ENCODE measurements at places on chromosomes 11 and 22.

GRCh38 chr11:10401256-10401655 lies 53.8 kb upstream of the AMPD3 start:
- no peak for DNase-seq

DNA sequence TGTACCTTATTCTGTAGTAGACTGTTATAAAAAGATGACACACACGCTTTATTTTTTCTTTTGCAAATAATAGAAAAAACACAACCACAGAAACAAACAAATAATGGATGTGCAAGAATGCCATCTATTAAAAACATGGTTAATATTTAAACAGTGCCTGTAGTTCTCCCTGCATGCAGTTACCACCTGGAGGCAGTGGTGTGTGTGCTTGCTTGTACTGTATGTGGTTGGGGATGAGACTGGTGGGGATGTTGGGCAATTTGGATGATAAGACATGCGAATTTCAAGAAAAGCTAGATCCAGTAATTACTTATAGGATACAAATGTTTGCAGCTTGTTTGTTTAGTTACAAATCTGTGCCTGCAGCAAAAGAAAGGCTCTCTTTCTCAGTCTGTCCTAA lies 3.6 kb downstream of the C11orf87 start:
- DNase-seq = no peak

- DNase-seq = no peak
Measured at GRCh38 chr11:112760396-112761059, 200.7 kb upstream of the NCAM1 start.

DNA sequence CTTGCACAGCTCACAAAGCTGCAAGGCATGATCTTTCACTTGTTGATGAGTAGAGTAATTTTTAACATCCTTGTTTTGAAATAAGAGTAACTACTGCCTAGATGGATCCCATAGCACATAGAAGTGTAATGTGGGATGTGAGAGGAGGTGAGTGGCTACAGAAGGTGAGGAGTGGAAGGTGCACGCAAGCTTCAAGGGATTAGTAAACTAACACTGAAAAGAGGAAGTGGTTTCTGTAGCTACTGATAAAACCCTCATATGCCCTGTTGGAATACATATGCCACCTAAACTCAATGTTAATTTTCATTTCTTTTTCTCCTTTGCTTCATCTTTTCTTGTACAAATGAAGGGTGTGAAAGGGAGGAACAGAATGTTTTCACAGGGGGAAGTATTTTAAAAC lies 22.0 kb upstream of the CTSC start:
- DNase-seq = no peak

DNA sequence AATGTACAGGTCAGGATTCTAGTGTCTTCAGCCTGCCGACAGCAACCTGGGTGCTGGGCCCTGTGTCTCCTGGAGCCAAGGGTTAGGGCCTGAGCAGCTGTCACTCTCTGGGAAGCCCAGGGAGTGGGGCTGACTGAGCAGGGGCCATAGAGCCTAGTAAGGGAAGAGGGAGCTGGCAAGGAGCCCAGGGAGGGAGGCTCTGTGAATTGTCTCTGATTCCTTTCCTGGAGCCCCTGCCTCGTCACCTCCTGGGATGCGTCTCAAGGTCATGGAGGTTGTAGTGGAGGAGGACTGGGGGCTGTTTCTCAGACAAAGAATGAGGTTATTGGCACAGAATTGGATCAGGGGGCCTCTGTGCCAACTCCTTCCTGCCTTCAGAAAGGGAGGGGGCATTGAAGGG lies 11.8 kb downstream of the SOX10 start:
- no peak for DNase-seq

DNA sequence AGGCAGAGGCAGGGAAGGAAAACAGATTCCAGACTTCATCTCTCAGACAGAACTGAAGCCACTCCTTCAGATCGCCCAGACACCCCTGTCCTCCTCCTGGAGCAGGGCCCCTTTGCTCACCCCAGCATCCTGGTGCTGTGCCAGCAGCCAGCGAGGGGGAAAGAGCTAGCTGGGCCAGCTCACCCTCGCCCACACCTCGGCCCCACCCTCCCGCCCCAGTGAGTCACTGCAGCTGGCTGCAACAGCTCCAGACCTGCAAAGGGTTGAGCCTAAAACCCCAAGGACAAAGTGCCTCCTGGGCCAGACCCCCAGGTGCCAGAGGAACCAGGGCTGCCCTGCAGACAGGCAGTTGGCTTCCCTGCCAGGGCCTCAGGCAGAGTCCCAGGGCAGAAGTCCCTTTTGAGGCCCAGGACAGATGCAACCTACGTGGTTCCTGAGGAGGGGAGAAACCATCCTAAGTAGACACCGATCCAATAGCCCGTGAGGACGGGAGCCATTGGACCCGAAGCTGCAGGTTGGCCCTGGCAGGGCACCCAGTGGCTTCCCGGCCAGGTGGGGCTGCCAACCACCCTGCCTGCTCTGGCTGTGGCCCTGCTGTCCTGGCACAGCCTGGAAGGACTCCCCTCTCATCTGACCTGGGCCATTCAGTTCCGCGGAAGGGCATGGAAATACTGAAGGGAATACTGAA lies 7.2 kb downstream of the AHNAK start:
- no peak for DNase-seq

- DNase-seq = no peak
Measured at GRCh38 chr11:112769170-112769569, 192.1 kb upstream of the NCAM1 start.

DNA sequence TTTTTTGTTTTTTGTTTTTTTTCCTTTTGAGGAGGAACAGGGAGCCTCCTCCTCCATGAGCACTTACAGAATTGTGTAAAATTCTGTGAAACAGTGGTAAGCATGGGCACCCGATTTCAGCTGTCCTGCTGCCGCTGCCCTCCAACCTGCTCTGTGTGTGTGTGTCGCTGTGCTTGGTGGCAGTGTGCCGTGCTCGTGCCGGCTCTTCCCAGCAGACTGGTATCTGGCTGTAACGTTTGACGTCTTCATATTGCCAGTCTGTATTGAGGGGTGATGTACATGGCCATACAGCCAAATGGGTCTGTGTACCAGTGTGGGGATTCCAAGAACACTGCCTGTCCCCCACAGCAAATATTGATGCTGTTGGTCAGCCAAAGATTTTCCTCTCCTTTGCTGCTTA lies 97.1 kb downstream of the CWC15 start:
- DNase-seq = no peak

DNA sequence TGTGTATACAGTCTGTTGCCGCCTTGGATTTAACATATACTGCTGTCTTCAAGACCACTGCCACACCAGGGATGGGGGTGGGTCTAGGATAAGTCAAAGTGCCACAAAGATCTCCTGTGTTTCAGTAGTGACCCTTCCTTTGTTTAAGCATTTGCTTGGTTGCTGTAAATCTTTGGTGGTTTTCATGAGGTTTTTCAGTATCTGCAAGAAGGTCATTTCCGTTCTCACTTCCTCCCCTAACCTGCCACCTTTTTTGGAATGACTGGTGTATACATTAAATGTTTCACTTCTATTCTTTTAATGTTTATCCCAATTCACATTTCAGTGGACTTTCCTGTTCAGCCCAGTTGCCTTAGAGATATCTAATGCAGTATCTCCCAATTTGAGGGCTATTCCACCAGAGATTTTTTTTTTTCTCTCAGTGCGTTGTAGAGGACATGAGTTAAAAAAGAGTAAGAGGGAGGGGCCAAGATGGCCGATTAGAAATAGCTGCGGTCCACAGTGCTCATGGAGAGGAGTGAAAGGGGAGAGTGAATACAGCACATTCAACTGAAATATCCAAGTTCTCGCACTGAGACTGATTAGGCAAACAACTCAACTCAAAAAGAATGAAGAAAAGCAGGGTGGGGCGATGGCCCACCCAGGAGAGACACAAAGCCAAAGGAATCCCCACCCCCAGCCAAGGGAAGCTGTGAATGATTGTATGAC lies 43.2 kb downstream of the USP47 start:
- no peak for DNase-seq

DNA sequence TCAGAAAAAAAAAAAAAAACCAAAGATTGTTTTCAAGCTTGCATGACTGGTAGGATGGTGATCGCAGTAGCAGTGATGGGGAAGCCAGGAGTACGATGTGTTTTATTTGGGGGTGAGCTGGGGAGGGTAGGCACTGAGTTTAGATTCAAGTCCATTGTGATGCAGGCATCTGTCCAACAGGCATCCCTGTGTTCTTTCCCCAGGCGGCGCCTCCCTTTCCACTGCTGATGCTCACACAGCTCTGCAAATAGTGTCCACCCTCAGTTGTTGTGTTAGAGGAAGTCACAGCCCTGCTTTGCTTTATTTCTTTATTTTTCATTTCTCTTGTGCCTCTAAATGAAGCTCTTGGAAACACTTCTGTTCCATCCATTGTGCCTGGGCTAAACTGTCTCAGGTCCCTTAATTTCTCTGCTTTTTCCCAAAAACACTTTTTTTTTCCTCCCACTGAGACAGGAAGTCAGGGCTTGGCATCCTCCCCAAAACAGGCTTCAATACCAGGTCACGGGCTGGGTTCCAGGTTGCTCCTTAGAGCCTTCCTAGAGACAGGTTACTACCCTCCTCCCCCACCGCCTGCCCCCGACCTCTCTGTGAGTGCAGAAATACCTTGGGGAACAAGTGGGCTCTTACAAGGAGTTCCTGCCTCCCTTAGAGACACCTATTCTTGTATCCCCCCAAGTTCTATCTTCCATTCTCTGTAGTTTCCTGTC lies 38.6 kb upstream of the HSPA8 start:
- DNase-seq = no peak

- DNase-seq = no peak
Measured at GRCh38 chr22:49726022-49726681, 101.5 kb downstream of the BRD1 start.

GRCh38 chr11:101456812-101457211 lies 127.0 kb downstream of the TRPC6 start:
- DNase-seq = no peak

DNA sequence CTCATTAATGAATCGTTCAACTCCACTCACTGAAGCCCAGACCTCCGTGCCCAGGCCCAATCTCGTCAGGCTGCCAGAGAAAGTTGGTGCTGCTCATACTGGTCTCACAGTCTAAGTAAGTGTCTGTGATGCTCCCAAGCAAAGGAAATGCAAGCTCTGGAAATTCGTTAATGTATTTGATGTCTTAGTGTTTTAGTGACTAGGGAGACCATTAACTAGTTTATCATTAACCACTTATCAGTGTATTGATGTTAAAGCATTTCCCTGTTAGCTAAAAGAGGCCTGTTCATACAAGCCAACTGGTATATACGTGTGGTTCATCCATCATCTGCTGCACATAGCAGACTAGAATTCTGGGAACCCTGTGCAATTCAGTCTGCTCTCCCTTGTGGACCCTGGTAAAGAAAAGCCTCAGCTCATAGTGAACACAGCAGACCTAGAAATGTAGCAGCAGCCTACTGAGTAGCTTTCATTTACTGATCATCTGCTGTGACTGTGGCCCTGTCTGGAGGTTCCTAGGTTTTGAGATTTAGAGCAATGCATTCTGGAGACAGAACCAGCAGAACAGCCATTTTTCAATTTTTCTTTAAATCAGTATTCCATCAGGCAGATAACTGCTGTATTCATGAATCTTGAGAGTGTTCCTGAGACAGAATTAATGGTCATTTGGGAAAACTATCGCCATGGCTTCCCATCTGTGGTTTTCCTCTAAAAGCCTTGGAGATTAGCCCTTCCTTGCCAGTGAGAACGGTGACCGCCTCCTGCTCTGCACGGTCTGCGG lies 15.7 kb upstream of the AIFM3 start:
- no peak for DNase-seq

DNA sequence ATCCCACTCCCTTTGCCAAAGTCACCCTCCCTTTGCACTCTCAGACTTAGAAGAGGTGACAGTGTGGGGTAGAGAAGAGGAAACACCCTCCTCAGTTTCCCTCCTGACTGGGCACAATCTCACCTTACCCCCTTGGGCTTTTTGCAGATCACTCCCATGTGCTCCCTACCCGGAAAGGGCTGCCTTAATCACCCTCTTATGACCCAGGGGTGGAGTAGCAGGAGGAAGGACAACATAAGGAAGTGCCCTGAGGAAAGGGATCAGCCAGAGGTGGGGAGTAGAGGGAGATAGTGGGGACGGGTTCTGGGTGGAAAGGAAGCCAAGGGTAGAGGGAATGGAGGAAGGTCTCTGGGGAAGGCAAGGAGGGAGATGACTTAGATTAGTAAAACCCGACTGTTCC lies 52.0 kb downstream of the NRXN2 start:
- no peak for DNase-seq
